Hippocampal formation (tissue), 2 donors: ENCODE measurements at places on chromosomes 12 and 14.
A peak's percentile ranks its signal among the peaks of the same experiment; 100 is the strongest.

- DNase-seq = peak; percentile 72
These were observed 10.3 kb upstream of the INF2 start for GRCh38 chr14:104678901-104679705.

- DNase-seq = no peak
These were observed 30.4 kb downstream of the FAM222A start for GRCh38 chr12:109744026-109744425.

- no peak for DNase-seq
These were observed 90.9 kb upstream of the PLXNC1 start for GRCh38 chr12:94057262-94058151.

GRCh38 chr14:90498198-90498597 lies 101.4 kb downstream of the CALM1 start:
- DNase-seq = no peak

DNA sequence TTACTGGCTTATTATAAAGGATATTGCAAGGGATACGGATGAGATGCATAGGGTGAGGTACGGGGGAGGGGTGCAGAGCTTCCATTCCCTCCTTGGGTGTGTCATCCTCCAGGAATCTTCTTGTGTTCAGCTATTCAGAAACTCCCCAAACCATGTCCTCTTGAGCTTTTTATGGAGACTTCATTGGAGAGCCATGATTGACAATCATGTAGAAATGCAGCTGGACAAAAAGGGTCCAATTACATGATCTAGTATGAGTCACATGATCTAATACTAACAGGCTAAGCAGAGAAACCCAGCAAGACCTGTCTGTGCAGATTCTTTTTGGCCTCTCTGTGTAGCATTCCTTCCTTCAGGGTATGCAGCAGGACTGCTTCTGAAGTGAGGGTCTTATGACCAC lies 23.9 kb upstream of the FLVCR2 start:
- DNase-seq = no peak

- DNase-seq = no peak
These were observed 84.5 kb downstream of the PLEKHG3 start for GRCh38 chr14:64788706-64789105.

- DNase-seq = no peak
These were observed 53.5 kb downstream of the DGLUCY start for GRCh38 chr14:91167380-91167770.

DNA sequence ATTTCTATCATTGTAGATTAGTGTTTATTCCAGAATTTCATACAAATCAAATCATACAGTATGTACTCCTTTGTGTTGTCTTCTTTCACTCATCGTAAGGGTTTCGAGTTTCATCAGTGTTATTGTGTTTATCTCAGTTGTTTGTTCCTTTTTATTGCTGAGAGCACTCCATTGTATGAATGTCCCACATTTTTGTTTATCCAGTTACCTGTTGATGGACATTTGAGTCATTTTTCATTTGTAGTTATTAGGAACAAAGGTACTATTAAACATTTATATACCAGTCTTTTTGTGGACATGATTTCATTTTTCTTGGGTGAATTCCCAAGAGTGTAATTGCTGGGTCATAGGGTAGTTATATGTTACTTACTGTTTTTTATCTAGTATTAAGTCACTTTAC lies 70.0 kb downstream of the BICD1 start:
- DNase-seq = no peak

- DNase-seq = no peak
These were observed 80.9 kb downstream of the FAR2 start for GRCh38 chr12:29229937-29230336.

DNA sequence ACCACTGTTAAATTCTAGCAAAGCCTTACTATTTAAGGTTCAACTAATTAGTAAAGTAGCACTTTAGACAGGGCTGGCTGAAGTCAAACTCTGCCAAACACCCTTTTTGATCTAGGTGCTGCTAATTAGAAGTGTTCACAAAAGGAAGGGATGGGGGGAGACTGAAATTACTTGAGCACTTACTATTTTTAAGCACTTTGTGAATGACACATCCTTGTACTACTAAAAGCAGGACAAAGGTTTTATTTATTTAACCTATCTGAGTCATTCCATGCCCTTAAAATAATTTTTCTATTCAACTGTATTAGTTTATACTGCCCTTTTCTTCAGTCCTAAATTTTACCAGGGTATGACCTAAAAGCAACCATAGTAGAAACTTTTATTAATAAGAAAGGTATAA lies 20.1 kb downstream of the MBIP start:
- DNase-seq = no peak
